A172 (cell line): ENCODE measurements at places on chromosomes 1 and 21.

GRCh38 chr1:4019147-4019521 lies 119.1 kb upstream of the C1orf174 start:
- no peak for DNase-seq

- DNase-seq, result no peak
Observed at GRCh38 chr1:107450899-107451664, 310.2 kb downstream of the NTNG1 start.

DNA sequence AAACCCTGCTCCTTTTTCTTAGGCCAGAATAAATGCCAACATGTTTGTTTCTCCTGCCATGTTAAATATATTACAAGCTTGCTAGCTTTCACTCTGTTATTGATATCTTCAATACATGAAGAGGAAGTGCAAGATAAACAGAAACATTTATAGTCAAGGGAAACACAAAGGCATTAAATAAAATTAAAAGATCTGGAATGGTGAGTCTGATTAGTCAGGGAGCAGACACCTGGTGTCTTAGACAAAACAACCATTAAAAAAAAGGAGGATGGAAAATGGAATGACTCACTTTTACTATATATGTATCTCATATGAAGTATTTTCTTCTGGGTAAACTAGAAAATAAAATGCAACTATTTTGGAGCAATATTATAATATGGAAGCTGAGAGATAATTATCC lies 123.3 kb downstream of the SMYD3 start:
- no peak for DNase-seq

DNA sequence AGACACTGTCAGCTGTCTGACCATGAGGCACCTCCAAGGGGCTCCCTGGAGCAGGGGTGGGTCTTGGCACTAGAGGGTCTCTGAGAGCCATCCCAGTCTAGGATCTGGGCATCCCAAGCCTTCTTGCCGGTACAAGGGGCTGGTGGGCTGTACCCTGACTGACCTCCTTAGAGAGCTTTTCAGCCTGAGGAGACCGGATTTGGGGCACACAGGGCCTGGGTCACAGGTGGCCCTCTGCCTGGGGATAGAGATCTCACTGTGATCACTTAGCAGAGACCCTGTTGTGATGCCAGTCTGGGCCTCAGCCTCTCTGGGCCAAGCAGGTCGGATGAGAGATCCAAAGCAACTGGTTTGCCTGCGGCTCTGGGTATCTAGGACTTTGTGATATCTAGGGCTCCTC lies 227.2 kb downstream of the TRABD2B start:
- DNase-seq, result no peak

DNA sequence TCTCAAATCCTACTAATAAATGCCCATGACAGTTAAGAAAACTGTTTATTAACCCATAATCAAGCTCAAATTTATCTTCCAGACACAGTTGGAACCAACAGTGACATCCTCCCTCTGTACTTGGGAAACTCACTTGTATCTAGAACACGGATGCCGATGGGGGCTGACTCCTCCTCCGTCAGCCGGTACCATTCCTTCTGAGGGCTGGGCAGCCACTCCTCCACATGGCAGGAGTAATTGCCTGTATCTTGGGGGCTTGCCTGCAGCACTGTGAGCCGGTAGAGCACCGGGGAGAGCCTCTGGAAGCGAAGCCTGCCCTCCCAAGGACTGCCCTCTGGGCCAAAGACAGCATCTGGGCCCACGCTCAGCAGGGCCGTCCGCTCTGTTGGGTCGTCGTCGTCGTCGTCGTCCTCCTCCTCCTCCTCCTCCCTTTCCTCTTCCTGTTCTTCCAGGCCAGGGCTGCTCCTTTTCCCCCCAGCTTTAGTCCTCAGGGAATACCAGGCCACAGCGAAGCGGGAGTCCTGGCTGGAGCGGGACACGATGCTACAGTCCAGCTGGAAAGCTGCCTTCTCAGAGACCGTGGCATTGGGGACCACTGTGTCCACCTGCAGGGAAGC lies 8.5 kb upstream of the CD58 start:
- no peak for DNase-seq

GRCh38 chr1:197464044-197464443 lies 196.0 kb downstream of the CRB1 start:
- no peak for DNase-seq

GRCh38 chr1:181126289-181126688 lies 37.8 kb downstream of the IER5 start:
- DNase-seq, result no peak

- DNase-seq, result no peak
Observed at GRCh38 chr1:224495866-224496265, 61.3 kb upstream of the WDR26 start.
